ENCODE measurements at places on chromosomes 6 and 20.

DNA sequence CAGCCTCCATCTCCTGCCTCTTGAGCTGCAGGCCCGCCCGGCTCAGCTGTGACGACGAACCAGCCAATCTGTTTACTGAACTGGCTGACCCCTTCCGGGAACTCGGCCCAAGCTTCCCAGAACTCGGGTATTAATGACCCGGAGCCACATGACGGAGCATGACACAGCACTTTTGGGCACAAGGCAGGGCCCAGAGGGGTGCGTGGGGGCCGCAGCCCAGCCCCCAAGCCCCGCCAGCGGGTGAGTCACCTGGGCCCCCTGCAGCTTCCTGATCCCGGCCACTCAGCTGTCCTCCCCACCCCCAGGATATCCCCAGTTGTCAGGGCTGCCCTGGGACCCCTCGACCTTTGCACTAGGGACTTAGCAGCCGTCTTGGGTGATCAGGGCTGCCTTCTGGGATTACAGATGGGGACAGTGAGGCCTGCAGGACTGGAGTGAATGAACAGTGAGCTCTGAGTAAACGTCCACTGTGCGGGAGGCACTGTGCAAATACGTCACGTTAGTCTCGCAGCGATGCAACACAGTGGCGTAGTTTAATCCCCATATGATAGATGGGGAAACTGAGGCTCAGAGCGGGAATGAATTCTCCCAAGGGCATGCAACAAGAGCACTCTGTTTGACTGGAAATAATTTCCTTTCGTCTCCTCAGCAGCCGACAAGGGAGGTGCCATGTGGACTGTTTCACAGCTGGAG lies 102.1 kb downstream of the CEBPB start:
- peak; percentile 39 for DNase-seq

DNA sequence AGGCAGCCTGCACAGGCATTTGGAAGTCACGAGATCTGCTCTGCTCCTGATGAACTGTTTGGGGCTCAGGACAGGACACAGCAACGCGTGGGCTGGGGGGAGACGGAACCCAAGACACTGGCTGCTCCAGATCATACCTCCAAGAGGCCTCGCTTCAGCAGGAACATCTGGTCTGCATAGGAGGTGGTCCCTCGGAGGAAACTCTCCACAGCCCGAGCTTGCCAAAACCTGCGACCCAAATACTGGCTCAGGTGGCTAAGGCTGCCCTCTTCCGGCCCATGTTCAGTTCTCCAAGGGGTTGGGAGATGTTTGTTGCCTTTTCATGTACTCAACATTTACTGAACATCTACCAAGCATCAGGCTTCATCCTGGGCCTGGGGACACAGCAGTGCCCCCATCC lies 51.7 kb downstream of the MYH7B start:
- DNase-seq: no peak

GRCh38 chr6:123323452-123324329 lies 313.1 kb downstream of the TRDN start:
- DNase-seq: no peak

- DNase-seq: no peak
Observed at GRCh38 chr6:117451671-117452070, 25.9 kb upstream of the ROS1 start.

DNA sequence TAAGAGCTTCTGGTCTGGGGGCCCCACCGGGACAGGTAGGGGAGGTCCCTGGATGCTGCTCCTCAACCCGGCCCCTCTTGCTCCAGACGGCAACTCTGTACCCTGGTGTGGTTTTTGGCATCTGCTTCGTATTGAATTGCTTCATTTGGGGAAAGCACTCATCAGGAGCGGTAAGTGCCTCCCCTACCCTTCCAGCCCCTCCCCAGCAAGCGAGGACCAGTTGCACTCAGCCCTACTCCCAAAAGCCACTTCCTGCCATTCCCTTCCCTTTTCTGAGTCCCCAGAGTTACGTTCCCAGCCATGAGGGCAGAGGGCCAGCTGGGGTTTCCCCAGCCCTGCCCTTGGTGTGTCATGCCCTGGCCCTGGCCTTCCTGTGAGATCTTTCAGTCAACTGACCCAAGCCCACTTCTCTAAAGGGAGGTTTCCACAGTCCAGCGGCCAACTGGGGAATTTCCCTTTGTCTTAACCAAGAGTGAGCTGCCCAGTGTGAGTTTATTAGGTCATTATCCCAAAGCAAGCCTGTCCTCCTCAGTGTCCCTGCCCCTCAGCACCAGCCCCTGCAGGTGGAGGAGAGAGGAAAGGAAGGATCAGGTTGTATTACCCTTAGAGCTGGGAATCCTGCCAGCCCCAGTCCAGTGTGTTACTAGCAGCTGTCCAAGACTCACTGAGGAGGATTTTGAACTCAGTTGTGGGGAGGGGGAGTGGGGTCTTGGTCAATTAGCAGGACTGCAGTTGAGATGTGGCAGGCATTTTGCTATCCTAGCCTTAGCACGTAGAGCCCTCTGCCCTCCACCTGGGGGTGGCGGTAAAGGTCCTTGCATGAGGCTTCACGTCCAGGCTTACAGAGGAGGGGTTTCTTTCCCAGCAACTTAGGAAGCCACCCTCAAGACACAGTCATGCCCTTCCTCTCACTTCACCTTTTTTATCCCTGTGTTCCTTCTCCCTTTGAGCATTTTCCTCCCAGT lies 45.8 kb downstream of the TM9SF4 start:
- peak; percentile 84 for DNase-seq

DNA sequence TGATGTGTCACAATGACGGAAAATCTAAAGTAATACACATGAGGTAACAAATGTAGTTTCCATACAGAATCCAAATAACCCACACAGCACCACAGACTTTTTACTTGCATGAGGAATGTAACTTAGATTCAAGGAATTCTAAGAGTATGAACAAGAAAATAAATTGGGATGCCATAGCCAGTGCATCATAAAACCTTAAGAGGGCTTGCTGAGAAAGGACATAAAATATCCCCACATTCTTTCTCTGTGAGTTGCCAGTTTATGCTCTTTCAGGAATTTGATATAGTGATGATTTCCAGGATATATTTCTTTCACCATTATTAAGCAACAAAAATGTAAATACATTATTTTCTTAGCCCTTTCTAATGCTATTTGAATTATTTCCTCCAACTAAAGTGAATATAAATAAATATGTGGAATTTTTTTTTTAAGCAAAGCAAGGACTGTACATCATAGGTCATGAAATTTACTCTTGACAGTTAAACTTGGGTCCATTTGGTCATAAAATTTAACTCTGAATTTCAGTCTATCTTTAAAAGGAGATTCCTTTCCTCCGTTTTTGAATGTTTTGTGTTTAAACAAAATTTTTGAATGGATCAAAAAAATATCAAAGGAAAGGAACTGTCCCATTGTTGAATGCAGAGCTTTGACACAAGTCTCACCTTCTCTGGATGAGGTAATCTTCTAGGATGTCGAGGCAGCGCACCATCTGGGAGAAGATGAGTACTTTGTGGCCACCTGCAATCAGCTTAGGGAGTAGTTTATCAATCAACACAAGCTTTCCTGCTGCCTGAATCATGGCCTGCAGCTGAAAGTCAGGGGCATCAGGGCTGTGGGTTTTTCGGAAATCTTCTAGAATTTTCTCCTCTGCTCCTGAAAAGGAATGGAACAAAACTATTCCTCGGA lies 116.3 kb upstream of the EMILIN3 start:
- no peak for DNase-seq

DNA sequence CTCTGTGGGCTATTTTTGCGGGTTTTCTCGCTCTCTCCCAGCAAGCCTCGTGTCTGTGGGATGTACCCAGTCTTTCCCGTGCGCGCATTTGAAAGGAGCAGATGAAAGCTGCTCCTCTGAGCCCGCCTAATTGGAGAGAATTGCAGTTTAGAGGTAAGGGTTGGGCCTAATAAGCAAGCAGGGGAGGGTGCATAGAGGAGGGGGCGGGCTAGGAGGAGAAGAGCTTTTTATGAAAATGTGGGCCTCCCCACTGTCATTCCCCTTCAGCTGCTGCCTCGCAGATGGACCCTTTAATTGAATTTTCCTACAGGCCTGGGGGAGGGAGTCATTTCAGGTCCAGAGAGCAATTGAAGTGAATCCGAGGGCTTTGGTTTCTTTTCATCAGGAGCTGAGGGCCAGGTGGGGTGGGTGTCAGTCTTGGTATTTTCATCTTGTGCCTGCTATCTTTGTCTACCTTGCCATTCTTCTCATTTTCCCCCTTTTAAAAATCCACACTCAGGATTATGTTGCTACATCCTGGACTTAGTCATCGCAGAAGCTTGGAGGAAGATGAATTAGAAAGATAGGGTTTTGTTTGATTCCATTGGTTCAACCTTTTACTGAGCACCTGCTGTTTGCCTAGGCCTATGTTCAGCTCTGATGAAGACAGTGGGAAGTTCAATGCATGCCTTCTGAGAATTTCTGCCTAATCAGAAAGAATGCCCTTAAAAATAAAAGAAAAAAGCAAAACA lies 423.4 kb downstream of the CD83 start:
- no peak for DNase-seq

DNA sequence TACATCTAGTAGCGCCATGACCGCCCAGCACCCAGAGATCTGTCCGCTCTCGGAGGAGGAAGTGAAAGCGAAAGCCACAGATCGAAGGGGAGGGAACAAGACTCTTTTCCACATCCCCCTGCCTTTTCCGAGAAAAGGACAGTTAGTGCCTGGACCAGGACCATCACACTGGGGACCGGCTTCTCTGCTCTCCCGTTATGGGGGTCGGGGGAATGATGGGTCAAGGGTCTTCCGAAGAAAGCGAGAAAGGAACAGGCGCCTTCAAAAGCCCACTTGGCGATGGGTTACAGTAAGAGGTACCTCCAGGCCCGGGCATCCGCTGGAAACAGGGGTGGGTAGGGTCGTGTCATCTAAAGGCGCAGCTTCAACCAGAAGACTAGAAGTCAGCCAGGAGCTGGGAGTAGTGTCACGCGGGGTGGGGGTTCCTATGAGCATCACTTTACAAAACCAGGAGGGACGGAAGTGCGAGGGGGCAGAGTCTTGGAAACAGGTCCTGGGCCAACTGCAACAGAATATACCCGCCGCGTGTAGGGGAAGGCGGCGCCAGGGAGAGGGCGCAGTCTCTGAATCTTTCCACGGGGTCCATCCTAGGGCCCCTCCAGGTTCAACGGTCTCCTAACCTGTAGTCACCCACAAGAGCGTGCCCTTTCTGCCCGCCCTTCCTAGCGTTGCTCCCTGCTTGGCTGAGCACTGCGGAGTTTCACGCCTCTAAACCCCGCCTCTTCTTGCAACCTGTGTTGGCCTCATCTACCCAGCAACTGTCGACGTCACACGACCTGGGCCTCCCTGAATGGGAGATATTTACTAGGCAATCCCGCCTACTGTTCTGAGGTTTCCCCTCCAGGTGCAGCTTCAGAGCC lies at the start of gene PSMB8:
PSMB8 (minus strand) TSS at position 69 of the 860 bp plus-strand sequence; CDS start at position 18, 51 bp downstream.
- peak; percentile 99 for DNase-seq

DNA sequence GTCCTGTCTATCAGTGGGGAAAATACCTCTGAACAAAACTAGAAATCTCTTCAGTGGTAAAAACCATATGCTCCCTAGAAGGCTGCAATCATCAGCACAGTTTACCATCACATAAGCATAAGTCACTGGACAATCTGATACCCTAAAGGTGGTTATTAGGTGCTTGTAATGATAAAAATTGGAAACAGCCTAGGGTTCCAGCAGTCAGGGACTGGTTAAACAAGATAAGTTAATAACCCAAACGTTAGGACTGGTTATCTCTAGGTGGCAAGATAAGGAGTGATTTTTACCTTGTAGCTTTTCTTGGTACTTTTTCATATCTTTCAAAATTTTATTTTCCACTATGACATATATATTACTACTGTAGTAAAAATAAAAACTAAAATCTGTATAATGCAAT lies 11.0 kb downstream of the ECI2 start:
- no peak for DNase-seq

DNA sequence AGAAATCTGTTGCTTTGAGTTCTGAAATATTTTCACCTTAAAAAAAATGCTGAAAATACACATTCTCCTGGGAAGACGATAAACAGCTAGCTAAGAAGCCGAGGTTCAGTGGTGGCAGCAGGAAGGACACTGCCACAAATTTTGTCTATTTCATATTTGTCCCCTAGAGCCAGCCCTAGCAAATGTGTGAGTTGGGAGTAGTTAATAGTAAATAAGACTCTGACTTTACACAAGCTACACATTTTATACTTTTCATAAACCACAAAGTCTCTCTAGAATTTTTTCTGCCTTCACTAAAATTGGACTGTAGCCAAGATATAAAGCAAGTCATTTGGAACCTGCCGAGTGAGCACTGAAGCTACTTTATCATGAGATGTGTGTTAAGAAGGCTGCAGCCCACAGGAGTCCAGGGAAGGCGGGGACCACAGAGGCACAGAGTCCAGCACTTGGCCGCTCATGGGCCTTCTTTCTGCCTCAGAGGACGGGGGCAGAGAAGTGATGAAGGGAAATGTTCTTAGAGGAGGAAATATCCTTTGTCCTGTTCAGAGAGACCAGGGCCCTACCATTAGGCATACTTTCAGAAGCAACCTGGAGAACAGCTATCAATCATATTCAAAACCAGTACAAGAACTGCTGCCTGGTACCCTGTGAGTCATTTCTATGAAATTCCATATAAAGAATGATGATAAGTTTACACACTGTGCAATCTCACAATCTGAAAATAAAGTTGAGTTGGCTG lies 241.7 kb upstream of the TAB2 start:
- DNase-seq: no peak

DNA sequence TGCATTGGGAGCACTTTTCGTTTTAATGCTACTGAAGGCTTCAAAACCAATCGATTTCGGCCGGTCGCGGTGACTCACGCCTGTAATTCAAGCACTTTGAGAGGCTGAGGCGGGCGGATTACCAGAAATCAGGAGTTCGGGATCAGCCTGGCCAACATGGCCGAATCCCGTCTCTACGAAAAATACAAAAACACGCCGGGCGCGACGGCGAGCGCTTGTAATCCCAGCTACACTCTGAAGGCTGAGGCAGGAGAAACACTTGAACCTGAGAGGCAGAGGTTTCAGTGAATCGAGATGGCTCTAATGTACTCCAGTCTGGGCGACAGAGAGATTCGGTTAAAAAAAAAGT lies 58.4 kb downstream of the TRIM38 start:
- no peak for DNase-seq
